Mucosa of gallbladder (tissue), 1 donor: ENCODE measurements at places on chromosomes 2 and 18.

DNA sequence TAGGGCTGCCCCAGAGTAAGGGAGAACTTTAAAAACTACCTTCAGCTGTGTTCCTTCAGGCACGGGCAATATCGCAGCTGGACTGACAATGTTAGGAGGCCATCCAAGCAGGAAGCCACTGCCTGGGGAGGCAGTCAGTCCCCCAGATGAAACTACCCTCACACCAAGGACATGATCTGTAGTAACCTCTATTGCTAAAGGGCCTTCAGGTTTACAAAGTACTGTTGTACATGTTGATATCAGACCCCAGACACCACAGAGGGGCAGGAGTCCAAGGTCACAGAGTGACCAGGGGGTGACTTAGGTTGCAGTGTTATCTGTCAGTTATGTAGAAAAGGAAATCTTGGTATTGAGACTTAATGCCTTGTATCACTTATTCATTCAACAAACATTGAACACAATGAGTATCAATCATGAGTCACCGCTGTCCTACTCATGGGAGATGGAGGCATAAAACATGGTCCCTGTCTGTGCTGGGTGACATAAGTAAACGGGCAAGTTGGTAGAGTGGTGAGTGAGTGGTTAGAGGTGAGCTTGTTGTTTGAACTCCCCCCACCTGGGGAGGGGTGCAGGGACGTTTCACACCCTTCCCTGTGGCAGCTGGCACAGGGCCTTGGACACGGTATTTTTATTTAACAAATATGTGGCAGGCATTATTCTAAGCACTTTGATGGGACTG lies 7.1 kb downstream of the CABLES1 start:
- no peak for DNase-seq

DNA sequence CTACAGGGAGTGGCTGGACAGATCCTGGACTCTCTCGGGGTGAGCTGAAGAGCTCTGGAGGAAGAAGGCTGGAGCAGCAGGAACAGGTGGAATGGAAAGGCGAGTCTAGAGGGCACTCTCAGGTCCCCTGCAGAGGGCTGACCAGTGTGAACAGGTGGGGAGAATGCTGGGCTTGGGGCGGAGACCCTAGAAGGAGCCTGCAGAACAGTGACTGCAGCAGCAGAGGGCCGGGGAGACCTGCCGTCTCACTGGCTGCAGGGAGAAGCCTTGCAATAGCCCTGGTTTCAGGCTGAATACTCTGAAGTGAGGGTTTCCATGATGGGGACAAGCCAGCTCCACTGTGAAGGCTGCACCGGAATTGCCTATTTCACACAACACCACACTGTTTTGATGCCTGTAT lies 626.7 kb upstream of the SALL3 start:
- no peak for DNase-seq

GRCh38 chr2:122960759-122961641 lies 1064.1 kb upstream of the CNTNAP5 start:
- DNase-seq: no peak

- peak; percentile 45 for DNase-seq
These were observed 51.1 kb downstream of the CAPN13 start for GRCh38 chr2:30756051-30756719.

DNA sequence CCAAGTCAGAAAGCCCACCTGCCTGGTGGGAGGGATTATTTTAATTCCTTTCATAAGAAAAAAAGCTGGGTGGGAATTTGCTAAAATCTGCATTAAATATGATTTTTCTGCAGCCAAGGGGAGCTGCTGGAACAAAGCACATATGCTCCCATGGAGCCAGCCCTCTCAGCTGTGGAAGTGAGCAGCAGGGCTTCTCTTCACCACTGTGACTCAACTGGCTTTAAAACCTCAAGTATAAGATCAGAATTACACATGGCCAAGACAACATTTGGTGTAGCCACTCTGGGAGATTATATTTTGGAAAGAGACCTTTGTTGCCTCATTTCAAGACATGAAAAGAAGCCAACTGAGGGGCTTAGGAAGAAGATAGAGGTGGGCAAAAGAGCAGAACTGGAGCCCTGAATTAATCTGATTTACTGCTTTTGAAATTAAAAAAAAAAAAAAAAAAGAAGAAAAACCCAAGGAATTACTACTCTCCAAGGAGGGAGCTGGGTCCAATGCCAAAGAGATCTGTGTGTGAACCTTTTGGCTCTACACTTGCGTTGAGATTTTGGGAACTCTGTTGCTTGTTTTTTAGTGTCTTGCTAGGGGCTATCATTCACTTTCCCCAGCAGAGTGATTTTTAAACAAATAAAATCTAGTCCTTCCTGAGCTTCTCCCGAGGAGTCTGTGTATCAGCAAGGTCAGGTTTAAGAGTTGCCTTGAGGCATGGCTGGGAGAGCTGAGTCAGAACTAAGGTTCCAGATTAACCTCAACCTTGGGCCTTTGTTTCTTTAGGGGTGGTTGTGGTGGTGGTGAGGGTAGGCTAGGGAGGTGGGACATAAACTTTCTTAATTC lies 6.0 kb downstream of the LHCGR start:
- DNase-seq: no peak

DNA sequence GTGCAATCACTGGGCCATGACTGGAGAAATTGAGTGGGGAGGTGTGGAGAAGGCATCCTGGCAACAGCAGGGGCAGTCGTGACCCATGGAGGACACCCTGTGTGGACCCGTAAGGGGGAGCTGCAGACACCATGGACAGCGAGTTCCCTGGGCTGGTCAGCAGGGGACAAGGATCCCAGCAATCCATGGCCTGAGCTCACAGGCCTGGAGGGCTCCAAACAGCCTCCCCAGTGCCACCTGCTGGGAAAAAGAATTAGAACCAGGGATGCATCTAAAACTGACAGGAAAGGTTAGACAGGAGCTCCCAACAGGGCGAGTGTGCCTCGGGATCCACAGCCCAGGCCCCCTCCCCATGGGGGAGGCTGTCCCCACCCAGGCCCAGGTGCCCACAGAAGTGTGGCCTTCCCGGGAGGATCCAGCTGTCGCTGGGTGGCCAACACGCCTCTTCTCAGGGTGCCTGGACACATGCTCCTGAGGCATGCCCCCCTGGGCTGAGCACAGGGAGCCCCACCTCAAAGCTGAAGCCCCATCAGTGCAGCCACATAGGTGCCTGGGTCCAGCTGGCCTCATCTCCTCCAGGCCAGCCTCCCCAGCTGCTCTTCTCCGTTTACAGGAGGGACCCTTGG lies 20.5 kb upstream of the KIF1A start:
- peak; percentile 59 for DNase-seq

- DNase-seq: no peak
These were observed 362.3 kb downstream of the MYCN start for GRCh38 chr2:16302431-16303272.
